ENCODE measurements at places on chromosomes 1 and 21.

DNA sequence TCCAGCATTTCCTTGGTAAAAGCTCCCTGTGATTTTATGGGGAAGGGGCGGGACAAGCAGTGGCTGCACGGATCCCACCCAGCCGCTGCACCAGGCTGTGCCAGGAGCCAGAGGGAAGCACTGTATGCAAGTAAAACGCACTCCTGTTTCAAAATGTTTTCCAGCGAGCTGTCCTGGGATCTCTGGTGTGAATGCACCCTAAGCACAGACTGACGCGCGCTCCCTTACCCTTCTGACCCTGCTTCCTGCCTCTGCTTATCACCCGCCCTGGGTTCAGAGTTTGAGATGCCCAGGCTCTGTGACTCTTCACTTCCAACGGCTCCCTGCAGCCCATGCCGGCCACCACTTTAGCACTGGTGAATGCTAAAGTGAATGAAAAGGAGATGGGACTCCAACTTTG lies 131.2 kb downstream of the RHOU start:
- no peak for DNase-seq

- DNase-seq = no peak
Observed at GRCh38 chr1:65105596-65105995, 42.4 kb upstream of the AK4 start.

GRCh38 chr1:155996166-155996565 lies 17.8 kb upstream of the ARHGEF2 start:
- DNase-seq = no peak

GRCh38 chr1:230122366-230123279 lies 55.6 kb downstream of the GALNT2 start:
- DNase-seq = no peak

- no peak for DNase-seq
Observed at GRCh38 chr1:212838145-212838544, 9.3 kb downstream of the SPATA45 start.

- DNase-seq = no peak
Observed at GRCh38 chr1:74613894-74614293, 59.7 kb downstream of the ERICH3 start.

DNA sequence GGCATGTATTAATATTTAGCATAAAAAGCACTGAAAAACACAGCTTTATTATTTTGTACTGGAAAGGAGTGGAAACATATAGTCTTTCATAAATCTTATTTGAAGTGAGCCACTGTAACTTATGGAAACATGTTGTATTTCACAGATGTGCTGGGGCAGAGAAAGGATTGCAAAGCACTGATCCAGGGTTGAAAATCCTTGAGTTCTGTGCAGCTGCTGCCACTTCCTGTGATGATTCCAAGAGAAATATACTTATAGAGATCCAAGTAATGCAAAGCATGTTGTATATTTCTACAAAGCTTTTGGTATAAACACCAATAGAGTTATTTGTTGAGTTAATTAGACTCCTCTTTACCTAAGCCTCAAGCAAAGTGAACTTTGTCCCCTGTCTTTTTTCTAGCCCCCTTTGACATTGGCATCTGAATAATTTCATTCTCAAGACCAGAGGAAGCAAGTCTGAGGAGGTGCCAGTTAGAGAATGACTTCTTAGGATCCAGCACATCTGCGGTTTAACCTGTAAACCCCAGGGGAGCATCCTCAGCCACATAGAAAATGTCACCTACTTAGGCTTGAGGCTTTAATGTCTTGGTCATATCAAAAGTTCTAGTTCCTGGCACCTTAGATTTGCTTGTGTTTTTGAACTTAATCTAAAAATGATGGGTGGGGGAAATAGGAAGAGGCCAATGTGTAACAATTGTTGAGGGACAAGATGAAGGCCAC lies 173.3 kb downstream of the FASLG start:
- DNase-seq = no peak
